CD4-positive, alpha-beta T cell (primary cell): ENCODE measurements at places on chromosomes 2 and 18.
A peak's percentile ranks its signal among the peaks of the same experiment; 100 is the strongest.

- H3K27me3 ChIP-seq, result peaks cover 2% of the 10 kb centered on the region
- H3K4me1 ChIP-seq, result no peaks in the 10 kb centered on the region
- H3K27ac ChIP-seq, result no peak overlapping the region
- no peak overlapping the region for H3K4me3 ChIP-seq
- no peak for DNase-seq
- H3K36me3 ChIP-seq, result no peaks in the 10 kb centered on the region
Observed at GRCh38 chr18:78914249-78914935, 65.2 kb upstream of the SALL3 start.

- H3K4me1 ChIP-seq, result no peaks in the 10 kb centered on the region
- H3K27ac ChIP-seq, result no peak overlapping the region
- H3K27me3 ChIP-seq, result no peaks in the 10 kb centered on the region
- H3K4me3 ChIP-seq, result no peak overlapping the region
- H3K36me3 ChIP-seq, result no peaks in the 10 kb centered on the region
Observed at GRCh38 chr18:34991152-34991551, 50.1 kb upstream of the MAPRE2 start.

DNA sequence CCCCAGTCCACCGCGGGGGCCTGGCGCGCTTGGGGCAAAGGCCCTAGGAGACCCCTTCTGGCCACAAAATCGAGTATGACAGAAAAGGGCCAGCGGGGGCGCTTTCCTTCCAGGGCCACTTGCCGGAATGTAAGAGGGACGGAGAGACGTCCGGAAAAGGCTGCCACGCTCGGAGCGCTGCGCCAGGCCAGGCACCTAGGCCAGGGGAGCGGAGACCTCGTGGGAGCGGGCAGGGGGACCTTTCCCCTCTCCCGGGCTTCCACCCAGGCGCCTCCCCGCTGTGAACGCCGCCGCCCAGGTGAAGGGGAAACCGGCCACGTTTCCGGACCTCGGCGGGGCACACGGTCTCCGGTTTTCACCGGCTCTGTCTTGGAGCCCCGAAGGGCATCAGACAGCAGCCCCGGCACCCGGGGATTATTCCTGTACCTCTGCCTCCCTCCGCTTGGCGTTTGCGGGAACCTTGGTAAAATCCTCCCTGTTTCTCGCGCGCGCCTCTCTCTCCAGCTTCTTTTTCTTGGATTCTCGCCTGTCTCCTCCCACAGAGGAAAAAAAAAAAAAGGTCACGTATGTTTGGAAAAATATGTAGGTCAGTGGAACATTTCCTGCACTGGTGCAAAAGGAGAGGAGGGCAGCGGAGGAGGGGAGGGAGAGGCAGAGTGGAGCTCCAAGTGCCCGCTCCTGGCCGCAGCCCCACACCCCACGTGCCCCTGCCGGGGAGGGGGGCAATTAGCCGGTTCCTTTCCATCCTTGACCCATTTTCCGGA lies 1.2 kb upstream of the NPAS2 start:
- H3K4me3 ChIP-seq, result peak overlapping the region; percentile 50
- peak; percentile 5 for DNase-seq
- H3K27ac ChIP-seq, result no peak overlapping the region
- no peaks in the 10 kb centered on the region for H3K36me3 ChIP-seq

DNA sequence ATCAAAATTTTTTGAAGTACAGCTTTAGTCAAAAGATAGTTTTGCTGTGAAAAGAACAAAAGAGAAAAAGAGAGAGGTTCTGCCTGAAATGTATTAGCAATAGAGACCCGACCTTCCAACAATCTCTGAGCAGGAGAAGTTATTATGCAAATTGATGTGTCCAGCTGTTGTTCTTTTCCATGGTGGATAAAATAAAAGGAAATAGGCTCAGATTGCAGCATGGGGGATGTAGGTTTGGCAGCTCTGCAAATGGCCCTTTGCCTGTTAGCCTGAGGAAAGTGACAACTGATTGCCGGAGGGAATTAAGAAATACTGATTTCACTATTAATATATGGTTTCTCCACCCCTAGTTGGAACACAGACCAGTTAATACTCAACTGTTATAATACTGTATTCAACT lies 1283.2 kb upstream of the NXPH2 start:
- H3K27ac ChIP-seq, result no peak overlapping the region
- no peak overlapping the region for H3K4me3 ChIP-seq
- DNase-seq, result no peak
- H3K4me1 ChIP-seq, result no peaks in the 10 kb centered on the region
- no peaks in the 10 kb centered on the region for H3K27me3 ChIP-seq

- H3K4me3 ChIP-seq, result no peak overlapping the region
- no peak overlapping the region for H3K27ac ChIP-seq
- no peaks in the 10 kb centered on the region for H3K27me3 ChIP-seq
- DNase-seq, result no peak
- no peaks in the 10 kb centered on the region for H3K4me1 ChIP-seq
- no peaks in the 10 kb centered on the region for H3K36me3 ChIP-seq
Observed at GRCh38 chr18:41075212-41075611, 879.8 kb upstream of the PIK3C3 start.

DNA sequence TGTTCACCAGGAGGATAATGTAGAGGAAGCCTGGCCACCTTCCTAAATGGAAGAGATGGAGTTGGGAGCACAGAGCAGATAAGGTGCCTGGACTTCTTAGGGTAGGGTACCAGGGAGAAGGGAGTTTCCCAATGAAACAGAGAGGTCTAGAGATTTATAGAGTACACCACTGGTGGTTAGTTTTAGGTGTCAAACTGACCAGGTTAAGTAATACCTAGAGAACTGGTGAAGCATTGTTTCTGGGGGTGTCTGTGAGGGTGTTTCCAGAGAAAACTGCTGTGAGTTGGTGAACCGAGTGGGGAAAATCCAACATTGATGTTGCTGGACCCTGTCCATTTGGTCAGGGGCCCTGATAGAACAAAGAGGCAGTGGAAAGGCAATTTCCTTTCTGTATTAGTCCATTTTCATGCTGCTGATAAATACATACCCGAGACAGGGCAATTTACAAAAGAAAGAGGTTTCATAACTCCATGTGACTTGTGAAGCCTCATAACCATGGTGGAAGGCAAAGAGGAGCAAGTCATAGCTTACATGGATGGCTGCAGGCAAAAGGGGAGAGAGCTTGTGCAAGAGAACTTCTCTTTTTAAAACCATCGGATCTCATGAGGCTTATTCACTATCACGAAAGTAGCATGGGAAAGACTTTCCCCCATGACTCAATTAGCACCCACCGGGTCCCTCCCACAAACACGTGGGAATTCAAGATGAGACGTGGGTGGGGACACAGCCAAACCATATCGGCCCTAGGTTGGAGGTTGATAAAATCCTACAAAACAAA lies 260.8 kb downstream of the CBLN2 start:
- no peak overlapping the region for H3K27ac ChIP-seq
- DNase-seq, result no peak
- H3K36me3 ChIP-seq, result no peaks in the 10 kb centered on the region
- H3K4me1 ChIP-seq, result no peaks in the 10 kb centered on the region
- no peaks in the 10 kb centered on the region for H3K27me3 ChIP-seq

DNA sequence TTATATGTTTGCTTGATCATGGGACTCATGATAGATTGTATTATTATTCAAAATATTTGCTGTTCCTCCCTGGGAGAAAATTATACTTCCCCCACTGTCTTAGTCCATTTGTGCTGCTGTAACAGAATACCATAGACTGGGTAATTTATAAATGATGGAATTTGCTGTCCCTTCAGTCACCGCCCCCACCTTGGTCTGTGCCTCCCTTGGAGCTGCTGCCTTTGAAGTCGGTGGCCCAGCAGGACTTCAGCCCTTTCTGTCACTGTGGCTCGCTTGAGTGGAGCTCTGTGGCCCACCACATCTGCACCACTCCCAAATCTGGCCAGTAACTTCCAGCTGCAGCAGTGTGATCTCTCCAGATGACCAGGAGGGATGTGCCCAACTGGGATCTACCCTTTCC lies 200.8 kb downstream of the AGPS start:
- H3K27ac ChIP-seq, result no peak overlapping the region
- no peaks in the 10 kb centered on the region for H3K36me3 ChIP-seq
- peaks cover 4% of the 10 kb centered on the region for H3K27me3 ChIP-seq

DNA sequence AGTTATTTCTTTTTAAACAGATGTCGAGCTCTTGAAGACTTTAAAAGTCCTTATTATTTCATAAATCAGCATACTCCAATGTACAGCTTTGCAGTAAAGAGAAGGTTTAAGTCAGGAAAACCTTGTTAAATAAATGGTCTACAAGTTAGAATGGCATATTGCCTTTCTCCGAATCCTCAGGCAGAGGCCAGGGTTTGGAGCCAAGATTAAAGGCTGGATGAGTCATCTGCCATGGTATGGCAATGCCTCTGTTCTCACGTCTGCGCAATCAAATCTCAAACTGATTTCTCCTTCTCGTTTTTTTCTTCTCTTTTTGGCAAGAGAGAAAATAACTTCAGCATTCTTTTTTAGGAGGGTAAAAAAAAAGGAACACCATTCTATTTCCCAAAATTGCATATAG lies 5.6 kb upstream of the KCNJ3 start:
- no peak for DNase-seq
- no peaks in the 10 kb centered on the region for H3K36me3 ChIP-seq
- no peak overlapping the region for H3K4me3 ChIP-seq
- H3K27ac ChIP-seq, result no peak overlapping the region
- peaks cover 13% of the 10 kb centered on the region for H3K27me3 ChIP-seq

GRCh38 chr2:220270481-220271070 lies 643.1 kb downstream of the SLC4A3 start:
- DNase-seq, result no peak
- no peaks in the 10 kb centered on the region for H3K27me3 ChIP-seq
- H3K4me1 ChIP-seq, result no peaks in the 10 kb centered on the region
- H3K4me3 ChIP-seq, result no peak overlapping the region
- no peaks in the 10 kb centered on the region for H3K36me3 ChIP-seq
- H3K27ac ChIP-seq, result no peak overlapping the region
